ENCODE measurements at places on chromosomes 1 and 21. TPM values are rescaled to one million over a fixed set of nuclear protein-coding genes. Genes with fewer than 3 reads are reported as not detected.

The ADGRL2 gene
- total RNA-seq: not detected

DNA sequence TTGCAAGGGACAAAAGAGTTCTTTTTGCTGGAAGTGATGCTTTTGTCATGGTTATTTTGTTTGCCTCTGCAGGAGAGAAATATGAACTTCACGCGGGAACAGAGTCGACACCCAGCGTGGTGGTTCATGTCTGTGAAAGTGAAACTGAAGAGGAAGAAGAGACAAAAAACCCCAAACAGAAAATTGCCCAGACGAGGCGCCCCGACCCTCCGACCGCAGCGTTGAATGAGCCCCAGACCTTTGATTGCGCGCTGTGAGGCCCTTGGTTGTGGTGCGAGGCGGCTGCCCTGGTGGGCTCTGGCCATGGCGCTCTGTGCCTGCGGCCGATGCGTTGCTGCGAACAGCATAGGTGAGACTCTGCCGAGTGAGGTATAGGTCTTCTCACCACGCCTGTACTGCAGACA is 20.9 kb upstream of the NCMAP start:
- H3K36me3 ChIP-seq: peaks cover 48% of the 10 kb centered on the region
- peak; percentile 80 for DNase-seq
- H3K27ac ChIP-seq: peak overlapping the region; percentile 97

GRCh38 chr1:218705911-218706893 is 361.1 kb downstream of the TGFB2 start:
- no peaks in the 10 kb centered on the region for H3K27me3 ChIP-seq
- no peak overlapping the region for H3K27ac ChIP-seq
- no peak overlapping the region for H3K4me3 ChIP-seq

The LRRIQ3 gene
- 1.7 TPM for total RNA-seq

GRCh38 chr1:96296991-96297390 is 424.6 kb upstream of the PTBP2 start:
- no peak overlapping the region for H3K4me3 ChIP-seq
- no peak for DNase-seq
- no peak overlapping the region for H3K27ac ChIP-seq
- no peaks in the 10 kb centered on the region for H3K4me1 ChIP-seq

GRCh38 chr1:29956349-29957030 is 720.2 kb downstream of the PTPRU start:
- H3K27ac ChIP-seq: no peak overlapping the region
- H3K27me3 ChIP-seq: no peaks in the 10 kb centered on the region
- no peak for DNase-seq
- H3K4me1 ChIP-seq: no peaks in the 10 kb centered on the region
- H3K4me3 ChIP-seq: no peak overlapping the region

- H3K4me3 ChIP-seq: no peak overlapping the region
- H3K4me1 ChIP-seq: peaks cover 18% of the 10 kb centered on the region
- no peak for DNase-seq
- no peak overlapping the region for H3K27ac ChIP-seq
- H3K36me3 ChIP-seq: no peaks in the 10 kb centered on the region
Observed at GRCh38 chr1:200895801-200896530, 1.3 kb downstream of the INAVA start.

DNA sequence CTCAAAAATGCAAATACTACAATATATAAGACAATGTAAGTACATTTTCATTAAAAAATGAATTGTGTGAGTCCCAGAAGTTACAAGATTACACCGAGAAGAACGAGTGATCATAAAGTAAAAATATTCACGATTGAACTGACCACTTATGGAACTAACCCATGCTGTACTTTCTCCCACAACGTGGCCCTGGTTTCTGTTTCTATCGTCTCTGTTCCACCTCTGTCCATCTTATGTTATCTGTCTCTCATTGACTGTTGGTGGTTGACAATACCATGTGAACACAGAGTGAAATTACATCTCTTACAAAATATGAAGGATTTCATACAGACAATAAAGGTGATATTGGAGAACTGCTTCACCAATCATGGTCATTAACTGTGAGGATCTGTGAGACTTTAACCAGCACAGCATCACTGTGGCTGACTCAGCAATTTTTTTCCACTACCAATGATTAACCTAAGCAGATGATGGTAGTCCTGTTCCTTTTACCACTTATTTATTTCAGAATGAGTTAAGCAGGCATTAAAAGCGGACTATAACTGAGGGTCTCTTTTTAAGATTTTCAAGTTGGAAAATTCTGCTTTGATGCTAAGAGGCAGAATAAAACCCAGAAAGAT is 165.1 kb downstream of the TGFB2 start:
- no peaks in the 10 kb centered on the region for H3K4me1 ChIP-seq
- no peak for DNase-seq
- peaks cover 1% of the 10 kb centered on the region for H3K36me3 ChIP-seq
- H3K27ac ChIP-seq: no peak overlapping the region
- no peak overlapping the region for H3K4me3 ChIP-seq

DNA sequence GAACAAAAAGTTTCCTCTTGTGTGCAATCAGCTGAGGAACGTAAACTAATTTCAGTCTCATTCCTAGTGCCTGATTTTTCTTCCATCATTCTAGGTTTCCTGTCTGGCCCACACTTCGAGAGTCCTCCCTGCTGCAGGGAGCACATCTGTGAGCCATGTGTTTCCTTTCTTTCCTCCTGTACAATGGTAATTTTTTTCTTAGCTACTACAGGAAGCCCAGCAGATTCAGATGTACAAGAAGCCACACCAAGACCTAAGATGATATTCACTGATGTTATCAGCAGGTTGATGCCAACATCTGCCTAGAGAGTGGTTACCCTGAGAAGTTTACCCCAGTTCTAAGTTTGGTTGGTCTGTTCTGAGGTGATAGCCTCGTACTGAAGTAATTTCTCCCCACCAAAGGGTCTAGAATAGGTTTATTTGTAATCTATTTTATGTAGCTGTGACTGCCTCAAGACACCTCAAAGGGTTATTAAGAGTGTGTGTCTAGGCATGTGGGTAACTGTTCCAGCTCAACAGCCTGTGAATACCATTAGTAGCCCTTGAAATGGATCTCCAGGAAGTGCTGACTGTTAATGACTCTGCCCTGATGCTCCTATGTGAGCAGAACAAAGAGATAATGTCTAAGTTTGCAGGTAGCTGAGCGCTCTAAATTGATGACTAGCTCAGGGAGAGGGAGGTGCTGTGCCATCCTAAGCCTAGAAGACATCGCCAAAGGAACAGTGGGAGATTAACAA is 31.7 kb upstream of the CLDN14 start:
- no peak overlapping the region for H3K4me3 ChIP-seq
- peaks cover 12% of the 10 kb centered on the region for H3K27me3 ChIP-seq
- DNase-seq: no peak

GRCh38 chr1:244226435-244226834 is 175.4 kb downstream of the ZBTB18 start:
- no peak overlapping the region for H3K27ac ChIP-seq
- H3K27me3 ChIP-seq: peaks cover 9% of the 10 kb centered on the region
- no peak for DNase-seq
- no peaks in the 10 kb centered on the region for H3K36me3 ChIP-seq
- peaks cover 5% of the 10 kb centered on the region for H3K4me1 ChIP-seq

- H3K27ac ChIP-seq: no peak overlapping the region
- no peaks in the 10 kb centered on the region for H3K4me1 ChIP-seq
- H3K36me3 ChIP-seq: no peaks in the 10 kb centered on the region
- peaks cover 2% of the 10 kb centered on the region for H3K27me3 ChIP-seq
- no peak overlapping the region for H3K4me3 ChIP-seq
- no peak for DNase-seq
Observed at GRCh38 chr21:40606341-40606740, 240.6 kb downstream of the DSCAM start.

DNA sequence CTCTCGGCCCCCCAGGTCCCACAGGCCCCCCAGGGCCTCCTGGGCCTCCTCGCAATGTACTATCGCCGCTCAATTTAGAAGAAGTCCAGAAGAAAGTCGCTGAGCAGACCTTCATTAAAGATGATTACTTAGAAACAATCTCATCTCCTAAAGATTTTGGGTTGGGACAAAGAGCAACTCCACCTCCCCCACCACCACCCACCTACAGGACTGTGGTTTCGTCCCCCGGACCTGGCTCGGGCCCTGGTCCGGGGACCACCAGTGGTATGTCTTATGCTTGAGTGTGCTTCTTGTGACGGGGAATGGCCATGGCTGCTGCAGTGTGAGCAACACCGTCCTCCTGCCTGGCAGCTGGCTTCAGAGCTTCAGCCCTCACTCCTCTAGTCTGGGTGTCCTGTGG is 70.2 kb upstream of the DYNLT5 start:
- peaks cover 7% of the 10 kb centered on the region for H3K4me1 ChIP-seq
- peaks cover 12% of the 10 kb centered on the region for H3K27me3 ChIP-seq
- H3K27ac ChIP-seq: no peak overlapping the region
- no peak overlapping the region for H3K4me3 ChIP-seq
- no peak for DNase-seq
- no peaks in the 10 kb centered on the region for H3K36me3 ChIP-seq

DNA sequence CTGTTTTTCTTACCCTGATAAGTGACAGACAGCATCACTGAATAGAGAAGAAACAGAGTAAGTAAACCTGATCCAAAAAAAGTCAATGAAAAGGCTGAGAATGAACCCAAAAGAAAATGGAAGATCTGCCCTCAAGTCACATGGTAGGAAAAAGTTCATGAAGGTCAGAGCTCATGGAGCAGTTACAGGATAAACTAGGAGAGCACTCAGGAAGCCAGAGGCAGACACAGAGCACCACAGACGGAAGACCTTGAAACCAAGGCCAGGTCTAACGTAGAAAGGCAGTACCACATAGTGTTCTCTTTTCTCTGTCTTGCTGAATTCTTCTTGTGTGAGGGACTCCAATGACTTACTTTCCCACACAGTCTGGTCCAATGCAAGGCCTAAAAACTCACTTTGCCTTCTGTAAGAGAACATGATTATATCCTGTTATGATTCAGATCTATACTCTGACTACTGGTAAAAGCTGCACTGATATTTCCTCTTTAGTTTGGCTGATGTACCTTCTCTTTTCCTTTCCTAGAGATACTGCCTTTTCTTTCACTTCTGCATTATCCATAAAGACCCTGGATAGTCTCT is 40.8 kb downstream of the RTCA start:
- no peak overlapping the region for H3K27ac ChIP-seq
- DNase-seq: no peak
- peaks cover 8% of the 10 kb centered on the region for H3K36me3 ChIP-seq

DNA sequence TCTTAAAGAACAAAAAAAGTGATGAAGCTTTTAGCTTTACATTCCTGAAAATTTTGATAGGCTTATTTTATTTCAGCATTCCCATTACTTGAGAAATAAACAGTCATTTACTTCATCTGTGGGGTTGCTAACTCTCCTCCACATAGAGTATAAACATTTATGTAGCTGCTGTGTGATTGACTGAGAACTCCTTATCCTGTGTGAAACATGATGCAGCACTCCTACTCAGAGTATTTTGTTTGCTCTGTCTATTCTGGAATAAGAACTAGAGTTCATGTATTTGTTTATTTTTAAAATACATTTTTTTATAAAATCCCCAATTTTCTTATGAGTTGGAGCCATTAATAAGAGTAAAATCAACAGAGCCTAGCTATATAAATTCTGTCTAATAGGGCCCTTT is 318.7 kb upstream of the SPAG17 start:
- H3K4me3 ChIP-seq: no peak overlapping the region
- no peaks in the 10 kb centered on the region for H3K4me1 ChIP-seq
- H3K27ac ChIP-seq: no peak overlapping the region
- no peaks in the 10 kb centered on the region for H3K36me3 ChIP-seq

The TMEM50B gene
- 72.6 TPM for total RNA-seq

The KIF1B gene
- total RNA-seq: 13.4 TPM

GRCh38 chr1:212981571-212982328 is 31.4 kb downstream of the VASH2 start:
- H3K4me3 ChIP-seq: no peak overlapping the region
- H3K27me3 ChIP-seq: no peaks in the 10 kb centered on the region
- H3K36me3 ChIP-seq: no peaks in the 10 kb centered on the region
- peaks cover 9% of the 10 kb centered on the region for H3K4me1 ChIP-seq

DNA sequence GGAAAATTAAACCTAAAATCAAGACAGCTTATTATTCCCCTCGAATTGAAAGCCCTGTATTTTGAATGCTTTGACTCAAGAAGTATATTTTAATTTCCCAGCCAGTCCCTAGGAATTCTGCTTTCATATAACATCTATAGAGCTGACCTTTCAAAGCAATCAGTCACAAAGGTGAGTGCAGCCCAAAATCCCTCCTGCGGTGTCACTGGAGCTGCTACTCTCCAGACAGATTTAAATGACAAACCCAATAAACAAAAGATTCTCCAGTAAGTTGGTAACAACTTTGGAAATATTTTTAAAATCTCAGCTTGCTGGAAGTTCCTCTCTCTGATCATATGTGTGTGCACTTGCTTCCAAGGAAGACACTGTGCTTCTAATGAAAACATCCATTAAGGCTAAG is 14.7 kb downstream of the PLPP3 start:
- H3K4me1 ChIP-seq: no peaks in the 10 kb centered on the region
- H3K36me3 ChIP-seq: no peaks in the 10 kb centered on the region
- no peak overlapping the region for H3K27ac ChIP-seq
- H3K27me3 ChIP-seq: peaks cover 7% of the 10 kb centered on the region

The TMEM63A gene
- 198 TPM for total RNA-seq

The FMO5 gene
- total RNA-seq: 0.60 TPM

Data from activated naive CD8-positive, alpha-beta T cell treated with anti-CD3 and anti-CD28 coated beads, Interleukin-2, amount 10 ng/mL, durations not matched to agents 7 days and 5 days (primary cell).